ENCODE measurements at places on chromosomes 7 and 10. TPM values are rescaled to one million over a fixed set of nuclear protein-coding genes. Genes with fewer than 3 reads are reported as not detected.

TMEM209 gene
- total RNA-seq: 7.6 TPM

NRG3 gene
- not detected for total RNA-seq

ABCC2 gene
- total RNA-seq: 0.60 TPM

COL28A1 gene
- total RNA-seq: 0.16 TPM

EIF4EBP2 gene
- total RNA-seq: 12.8 TPM

AKR1D1 gene
- total RNA-seq: not detected

SPAM1 gene
- not detected for total RNA-seq

CDHR3 gene
- total RNA-seq: 5.4 TPM

NRCAM gene
- 0.17 TPM for total RNA-seq

OAT gene
- total RNA-seq: 144 TPM

CYP2C19 gene
- total RNA-seq: not detected

PLAC9 gene
- 60.6 TPM for total RNA-seq

OPN1SW gene
- total RNA-seq: not detected

Data from bronchial smooth muscle cell (primary cell).